ENCODE measurements at places on chromosomes 13 and 19.

DNA sequence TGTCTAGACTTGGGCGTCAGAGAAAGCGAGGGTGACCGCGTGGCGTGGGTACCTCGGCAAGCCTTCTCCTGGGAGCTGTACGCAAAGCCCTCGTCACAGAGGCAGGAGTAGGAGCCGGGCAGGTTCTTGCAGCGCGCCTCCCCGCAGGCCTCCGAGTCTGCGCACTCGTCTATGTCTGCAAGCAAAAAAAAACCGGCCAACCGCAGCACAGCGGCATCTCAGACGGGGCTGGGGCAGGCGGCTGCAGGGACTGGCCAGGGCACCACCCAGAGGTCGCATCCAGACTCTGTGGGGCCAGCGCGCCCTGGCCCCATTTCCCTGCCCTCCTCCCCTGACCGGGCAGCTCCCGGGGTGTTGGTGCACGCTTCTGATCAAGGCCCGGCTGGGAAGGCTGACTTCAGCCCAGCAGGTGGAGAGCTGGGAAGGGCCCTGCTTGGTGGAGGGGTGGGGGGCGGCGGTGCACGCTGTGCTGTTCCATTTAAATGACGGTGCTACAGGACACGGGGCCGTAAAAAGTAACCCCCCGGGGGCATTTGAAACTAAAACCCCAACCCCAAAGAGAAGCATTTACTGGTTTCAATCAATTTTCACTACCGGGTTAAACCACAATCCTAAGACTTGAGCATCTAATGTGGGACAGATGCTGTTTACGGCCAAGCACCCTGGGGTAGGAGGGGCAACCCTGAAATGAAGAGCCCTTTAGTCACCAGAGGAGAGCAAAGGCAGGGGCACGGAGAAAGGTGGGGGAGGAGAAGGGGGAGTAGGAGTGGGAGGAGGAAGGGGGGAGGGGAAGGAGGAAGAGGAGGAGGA is 28.2 kb downstream of the GAS6 start:
- no peak for DNase-seq

- DNase-seq, result no peak
Measured at GRCh38 chr13:81986308-81986707, 1645.4 kb upstream of the SPRY2 start.

- peak; percentile 38 for DNase-seq
Measured at GRCh38 chr19:43316591-43317319, 36.7 kb upstream of the CD177 start.

- DNase-seq, result no peak
Measured at GRCh38 chr13:33283195-33283911, 2.2 kb downstream of the STARD13 start.

DNA sequence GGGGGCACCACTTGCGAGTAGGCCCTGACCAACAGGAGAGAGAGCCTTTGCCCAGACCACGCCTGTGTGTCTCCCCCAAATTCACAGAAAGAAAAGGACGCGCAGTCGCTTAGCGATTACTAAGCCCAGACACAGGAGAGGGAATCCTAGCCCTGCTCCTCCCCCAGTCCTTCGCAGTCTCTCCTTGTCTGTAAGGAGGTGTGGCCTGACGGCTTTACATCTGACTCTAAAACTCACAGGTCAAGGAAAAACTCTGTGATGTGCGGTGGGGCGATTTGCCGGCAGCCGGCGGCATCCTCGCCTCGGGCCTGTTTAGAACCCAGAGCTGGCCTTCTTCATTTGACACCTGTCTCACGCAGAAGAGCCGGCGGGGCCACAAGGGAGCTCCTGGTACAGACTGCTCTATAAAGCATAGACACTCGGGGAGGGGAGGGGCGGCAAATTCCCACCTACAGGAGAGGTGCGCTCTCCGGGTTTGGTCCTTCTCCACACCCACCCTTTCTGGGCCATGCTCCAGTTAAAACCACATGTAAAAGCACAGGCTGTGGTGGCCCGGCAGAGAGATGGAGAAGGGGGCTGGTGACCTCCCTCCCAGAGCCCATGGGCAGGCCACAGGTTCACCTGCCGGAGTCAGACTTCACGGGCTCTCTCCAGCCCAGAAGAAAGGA is 17.8 kb downstream of the GPR12 start:
- DNase-seq, result no peak

DNA sequence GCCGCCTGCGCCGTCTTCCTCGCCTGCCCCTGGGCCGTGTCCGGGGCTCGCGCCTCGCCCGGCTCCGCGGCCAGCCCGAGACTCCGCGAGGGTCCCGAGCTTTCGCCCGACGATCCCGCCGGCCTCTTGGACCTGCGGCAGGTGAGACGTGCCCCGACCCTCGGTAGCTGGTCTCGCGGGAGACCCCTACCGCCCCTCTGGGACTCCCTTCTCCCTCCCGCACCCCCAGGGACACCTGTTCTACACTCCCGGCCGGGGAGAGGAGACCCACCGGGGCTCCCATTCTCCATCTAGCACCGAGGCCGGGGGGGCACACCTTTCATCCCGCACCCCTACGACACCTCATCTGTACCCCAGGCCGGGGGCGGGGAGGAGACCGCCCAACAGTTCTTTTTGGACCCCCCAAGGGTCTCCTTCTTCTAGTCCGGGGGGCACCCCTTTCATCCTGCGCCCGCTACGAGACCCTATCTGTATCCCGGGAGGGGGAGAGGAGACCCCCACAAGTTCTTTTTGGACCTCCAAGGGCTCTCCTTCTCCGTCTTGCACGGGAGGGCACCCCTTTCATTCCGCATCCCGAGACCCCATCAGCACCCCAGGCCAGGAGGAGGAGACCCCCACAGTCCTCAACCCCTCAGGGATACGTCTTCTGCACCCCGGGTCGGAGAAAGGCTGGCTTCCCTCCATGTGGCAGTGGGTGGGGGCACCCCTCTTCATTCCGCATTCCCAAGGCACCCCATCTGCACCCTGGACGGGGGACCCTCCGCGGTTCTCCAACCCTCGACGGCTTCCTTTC is 533 bp downstream of the TNFSF9 start:
- no peak for DNase-seq

- DNase-seq, result no peak
Measured at GRCh38 chr13:108961542-108962125, 332.2 kb downstream of the MYO16 start.

DNA sequence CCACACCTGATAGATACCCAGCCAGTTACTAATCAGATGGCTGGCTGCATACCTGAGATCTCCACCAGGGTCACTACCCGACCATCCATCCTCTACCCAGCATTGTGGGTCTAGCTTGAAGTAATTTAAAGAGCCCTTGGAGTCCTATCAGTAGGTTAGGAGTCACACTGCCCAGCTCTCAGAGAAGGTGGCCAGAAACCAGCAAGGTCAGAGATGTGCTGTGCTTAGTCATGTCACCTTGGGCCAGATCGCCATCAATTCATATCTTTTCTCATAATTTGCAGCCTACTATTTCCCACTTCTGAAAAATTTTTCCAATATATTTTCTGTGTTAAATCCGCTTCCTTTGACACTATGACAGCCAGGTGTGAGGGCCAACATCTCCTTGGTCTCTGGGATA is 13.9 kb downstream of the SAMD4B start:
- no peak for DNase-seq

- DNase-seq, result no peak
Measured at GRCh38 chr19:47687906-47688305, 25.3 kb upstream of the EHD2 start.

- DNase-seq, result no peak
Measured at GRCh38 chr13:52374389-52374788, 31.6 kb downstream of the THSD1 start.

DNA sequence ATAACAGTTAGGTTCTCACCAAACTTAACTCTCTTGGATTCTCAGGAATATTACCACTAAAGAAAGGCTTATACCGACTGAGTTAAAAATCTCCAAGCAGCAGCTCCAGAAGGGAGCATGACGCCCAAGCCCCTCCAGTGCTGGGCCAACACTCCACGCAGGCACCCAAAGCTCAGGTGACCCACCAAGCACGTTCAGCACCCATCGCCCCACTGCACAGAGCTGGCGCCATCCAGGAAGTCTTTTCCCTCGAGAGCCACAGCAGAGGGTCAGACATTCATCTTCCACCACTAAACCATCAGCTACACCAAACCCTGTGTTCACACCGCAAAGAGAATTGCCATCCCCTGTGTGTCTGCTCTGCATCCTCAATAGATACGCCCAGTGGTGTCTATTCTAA is 65.7 kb downstream of the SOX1 start:
- DNase-seq, result no peak

DNA sequence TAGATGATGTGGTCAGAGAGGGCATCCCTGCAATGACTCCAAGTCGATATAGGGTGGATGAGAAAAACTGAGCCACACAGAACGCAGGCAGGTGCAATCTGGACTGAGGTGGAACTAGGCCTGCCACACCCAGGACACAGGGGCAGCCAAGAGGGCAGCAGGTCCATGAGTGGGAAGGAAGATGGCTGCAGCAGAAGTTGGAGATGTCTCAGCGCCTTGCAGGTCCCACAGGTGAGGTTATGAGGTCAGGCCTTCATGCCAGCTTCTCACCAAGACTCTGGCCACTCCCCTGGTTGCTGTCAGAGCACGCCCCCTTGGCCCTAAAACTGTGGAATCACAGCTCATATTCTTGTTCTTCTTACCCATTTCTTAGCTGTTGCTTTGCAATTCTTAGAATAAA is 147.7 kb upstream of the VSTM2B start:
- no peak for DNase-seq

DNA sequence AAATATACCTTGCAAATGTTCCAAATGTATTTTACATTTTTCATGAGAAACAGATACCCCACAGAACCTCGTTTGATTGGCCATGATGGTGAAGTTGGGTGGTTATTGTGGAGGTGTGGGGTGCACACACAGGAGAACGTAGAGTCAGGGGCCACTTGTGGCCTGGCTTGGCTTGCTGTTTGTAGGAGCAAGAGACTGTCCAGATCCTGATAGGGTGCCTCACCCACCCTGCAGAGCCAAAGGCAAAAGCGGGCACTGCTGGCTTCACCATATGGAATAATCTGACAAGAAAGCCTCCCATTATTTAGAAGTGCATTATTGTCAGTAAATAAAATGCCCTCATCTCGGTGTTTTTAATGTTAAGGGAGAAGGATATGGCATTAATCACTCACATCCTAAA is 330.2 kb downstream of the TEX29 start:
- no peak for DNase-seq

GRCh38 chr19:883661-884211 is 9.3 kb downstream of the MED16 start:
- no peak for DNase-seq
